ENCODE measurements at places on chromosomes 6 and 20. TPM values are rescaled to one million over a fixed set of nuclear protein-coding genes. Genes with fewer than 3 reads are reported as not detected.

DNA sequence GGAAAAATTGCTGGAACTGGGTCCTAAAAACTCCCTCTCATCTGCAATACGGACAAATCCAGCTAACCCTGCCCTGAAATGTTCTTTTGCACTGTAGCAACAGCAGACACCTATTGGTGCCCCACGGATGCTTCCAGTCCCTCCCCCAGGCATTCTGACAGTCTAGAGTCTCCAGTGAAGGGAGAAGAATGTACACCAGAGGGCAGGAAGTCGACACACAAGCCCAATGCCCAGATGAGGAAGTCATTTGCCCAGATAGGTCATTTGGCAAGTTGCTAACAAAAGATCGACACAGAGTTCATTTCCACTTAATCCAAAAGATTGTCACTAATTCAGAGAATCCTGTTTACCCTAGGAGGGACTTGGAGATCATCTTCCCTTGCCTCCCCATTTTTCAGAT lies 293.0 kb upstream of the PRDM1 start:
- H3K4me1 ChIP-seq = peaks cover 3% of the 10 kb centered on the region
- no peak for DNase-seq
- no peak overlapping the region for H3K4me3 ChIP-seq
- H3K27ac ChIP-seq = no peak overlapping the region
- H3K27me3 ChIP-seq = no peaks in the 10 kb centered on the region

DNA sequence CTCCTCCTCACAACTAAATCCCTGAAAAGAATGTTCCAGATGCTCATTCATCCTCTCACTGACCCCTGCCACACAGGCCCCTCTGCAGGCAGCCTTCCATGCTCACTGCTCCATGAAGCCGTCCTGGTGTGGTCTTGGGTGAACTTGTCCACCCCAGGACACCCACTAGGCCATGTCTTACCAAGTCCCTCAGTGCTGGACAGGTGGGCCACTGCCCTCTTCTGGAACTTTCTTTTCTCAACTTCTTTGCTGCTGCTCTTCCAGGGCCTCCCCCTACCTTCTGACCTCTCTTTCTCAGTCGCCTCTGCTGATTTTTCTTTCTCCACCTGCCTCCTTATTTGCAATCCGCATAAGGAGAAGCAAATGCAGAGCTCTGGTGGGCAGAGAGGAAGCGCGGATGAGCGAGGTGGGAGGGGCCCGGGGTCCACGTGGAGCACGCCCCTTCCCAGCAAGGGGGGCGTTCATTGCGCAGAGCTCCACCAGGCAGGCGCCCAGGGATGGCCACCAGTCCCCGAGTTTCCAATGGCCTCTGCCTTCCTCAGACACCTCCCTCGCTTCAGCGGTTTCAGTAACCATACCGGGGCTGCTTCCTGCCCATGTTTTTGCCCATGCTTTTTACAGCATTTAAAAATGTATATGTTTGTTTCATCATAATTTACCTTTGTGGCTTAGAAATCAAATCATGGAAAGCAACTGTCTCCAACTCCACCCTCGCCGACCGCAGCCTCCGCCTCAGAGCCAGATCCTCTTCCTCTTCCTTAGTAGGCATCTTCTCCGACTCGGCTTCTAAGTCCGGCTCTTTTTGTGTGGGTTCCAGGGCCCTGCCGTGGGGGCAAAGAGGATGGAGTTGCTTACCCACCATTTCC lies 129.6 kb downstream of the ZDHHC14 start:
- no peak overlapping the region for H3K27ac ChIP-seq
- peaks cover 21% of the 10 kb centered on the region for H3K4me1 ChIP-seq
- H3K4me3 ChIP-seq = peak overlapping the region; percentile 33
- H3K36me3 ChIP-seq = no peaks in the 10 kb centered on the region
- no peaks in the 10 kb centered on the region for H3K27me3 ChIP-seq
- DNase-seq = no peak

GRCh38 chr6:33147807-33148666 lies 44.2 kb downstream of the COL11A2 start:
- H3K4me3 ChIP-seq = no peak overlapping the region
- H3K4me1 ChIP-seq = peaks cover 3% of the 10 kb centered on the region
- no peak for DNase-seq
- H3K36me3 ChIP-seq = no peaks in the 10 kb centered on the region
- H3K27ac ChIP-seq = no peak overlapping the region
- H3K27me3 ChIP-seq = no peaks in the 10 kb centered on the region

DNA sequence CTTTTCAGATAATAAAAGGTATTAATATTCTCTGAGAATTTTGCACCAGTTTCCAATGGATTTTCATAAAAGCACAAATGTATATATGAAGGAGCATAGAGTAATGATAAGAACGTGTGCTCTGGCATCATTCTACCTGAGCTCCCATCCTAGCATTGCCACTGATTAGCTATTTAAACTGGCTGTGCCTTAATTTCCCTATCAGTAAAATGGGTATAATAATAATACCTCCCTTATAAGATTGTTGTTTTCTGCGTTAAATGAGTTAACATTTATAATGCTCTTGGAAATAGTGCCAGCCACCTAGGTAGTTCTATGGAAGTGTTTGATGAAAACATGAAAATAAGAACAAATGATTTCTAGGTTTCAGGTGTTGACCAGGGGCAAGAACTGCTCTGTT lies 11.2 kb downstream of the ZKSCAN3 start:
- H3K4me3 ChIP-seq = no peak overlapping the region
- H3K27ac ChIP-seq = no peak overlapping the region
- H3K4me1 ChIP-seq = peaks cover 6% of the 10 kb centered on the region
- peaks cover 13% of the 10 kb centered on the region for H3K36me3 ChIP-seq

DNA sequence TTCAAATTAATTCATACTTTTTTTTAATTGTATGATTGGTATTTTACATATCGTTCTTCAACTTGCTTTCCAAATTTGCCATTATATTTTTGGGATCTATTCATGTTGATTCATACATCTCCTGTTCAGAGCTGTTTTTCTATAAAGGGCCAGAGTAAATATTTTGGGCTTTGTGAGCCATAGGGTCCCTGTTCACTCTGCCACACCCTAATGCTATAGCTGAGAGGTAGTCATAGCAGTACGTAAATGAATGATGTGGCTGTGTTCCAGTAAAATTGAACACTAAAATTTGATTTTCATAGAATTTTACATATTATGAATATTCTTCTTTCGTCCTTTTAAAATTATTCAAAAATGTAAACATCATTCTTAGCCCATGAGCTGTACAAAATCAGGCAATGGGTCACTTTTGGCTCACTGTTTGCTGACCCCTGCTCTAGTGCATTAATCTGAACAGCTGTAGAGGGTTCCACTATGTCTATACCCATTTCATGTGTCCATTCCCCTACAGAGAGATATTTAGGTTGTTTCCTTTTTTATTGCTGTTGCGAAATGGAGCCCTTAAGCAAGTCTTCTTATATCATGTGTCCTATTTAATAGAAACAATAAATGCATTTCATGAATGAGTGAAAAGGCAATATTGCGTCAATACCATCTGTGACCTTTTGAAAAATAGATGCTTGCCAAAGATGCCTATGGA lies 136.4 kb upstream of the SALL4 start:
- no peak overlapping the region for H3K4me3 ChIP-seq
- no peaks in the 10 kb centered on the region for H3K27me3 ChIP-seq
- no peak overlapping the region for H3K27ac ChIP-seq
- no peaks in the 10 kb centered on the region for H3K4me1 ChIP-seq
- H3K36me3 ChIP-seq = no peaks in the 10 kb centered on the region

ESR1 gene
- total RNA-seq = 0.64 TPM

- H3K27me3 ChIP-seq = no peaks in the 10 kb centered on the region
- peaks cover 5% of the 10 kb centered on the region for H3K4me1 ChIP-seq
- H3K4me3 ChIP-seq = no peak overlapping the region
- no peak for DNase-seq
- no peak overlapping the region for H3K27ac ChIP-seq
- peaks cover 31% of the 10 kb centered on the region for H3K36me3 ChIP-seq
Measured at GRCh38 chr6:158083455-158084325, 84.4 kb downstream of the SERAC1 start.

C20orf202 gene
- total RNA-seq = 0.75 TPM

DNA sequence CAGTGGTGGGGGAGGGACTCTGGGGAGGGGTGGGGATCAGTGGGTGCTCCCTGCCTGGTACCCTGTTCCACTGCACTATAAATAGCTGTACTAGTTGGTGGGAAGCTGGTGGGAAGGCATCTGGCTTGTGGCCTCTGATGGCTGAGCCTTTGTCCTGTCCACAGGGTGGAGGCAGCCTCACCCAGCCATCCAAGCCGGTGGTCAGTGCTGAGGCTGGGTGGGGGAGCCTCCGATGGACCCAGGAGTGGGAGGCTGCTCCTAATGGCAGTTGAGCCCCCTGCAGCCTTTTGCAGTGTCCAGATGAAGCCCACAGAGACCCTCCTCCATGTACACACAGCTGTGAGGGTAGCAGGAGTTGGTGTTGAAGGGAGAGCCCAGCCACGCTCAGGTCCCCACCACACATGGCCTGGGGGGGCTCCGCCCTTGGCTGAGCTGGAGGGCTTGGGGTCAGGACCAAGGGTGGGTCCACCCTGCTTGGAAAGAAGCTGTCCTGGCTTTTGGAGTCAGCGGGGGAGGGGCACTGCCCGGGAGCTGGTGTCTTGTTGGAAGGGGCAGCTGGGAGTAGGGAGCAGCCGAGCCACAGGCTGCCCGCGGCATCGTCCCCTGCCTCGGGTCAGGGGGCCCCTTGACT lies 2.5 kb downstream of the PPDPF start:
- no peak overlapping the region for H3K27ac ChIP-seq
- H3K36me3 ChIP-seq = peaks cover 6% of the 10 kb centered on the region
- peaks cover 23% of the 10 kb centered on the region for H3K4me1 ChIP-seq
- H3K27me3 ChIP-seq = peaks cover 4% of the 10 kb centered on the region
- H3K4me3 ChIP-seq = no peak overlapping the region
